ENCODE measurements at places on chromosomes 12 and 14.

- DNase-seq = no peak
Observed at GRCh38 chr12:6322969-6323339, 12.5 kb downstream of the PLEKHG6 start.

- DNase-seq = no peak
Observed at GRCh38 chr14:101758913-101759593, 2.5 kb upstream of the PPP2R5C start.

DNA sequence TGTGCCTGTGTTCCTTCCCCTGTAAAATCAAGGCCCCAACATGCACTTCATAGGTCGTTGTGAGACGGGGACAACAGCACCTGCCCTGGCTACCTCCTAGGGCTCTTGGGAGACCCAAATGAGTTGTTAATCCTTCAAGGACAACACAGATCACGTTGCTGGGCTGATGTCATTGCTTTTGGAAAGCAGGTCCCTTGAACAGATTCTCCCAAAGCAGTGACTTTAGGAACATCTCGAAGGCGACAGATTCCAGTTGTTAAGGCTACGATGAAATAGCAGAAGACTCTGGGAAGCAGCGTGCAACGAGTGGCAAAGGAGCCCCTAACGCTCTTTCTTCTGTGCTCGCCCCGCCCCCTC is 26.2 kb upstream of the MAP1LC3B2 start:
- no peak for DNase-seq

GRCh38 chr14:100422556-100423316 is 99.6 kb downstream of the SLC25A47 start:
- DNase-seq = no peak

GRCh38 chr12:122834104-122834920 is 945 bp upstream of the HIP1R start:
- DNase-seq = no peak

GRCh38 chr12:128337431-128338170 is 70.6 kb downstream of the TMEM132C start:
- DNase-seq = no peak

DNA sequence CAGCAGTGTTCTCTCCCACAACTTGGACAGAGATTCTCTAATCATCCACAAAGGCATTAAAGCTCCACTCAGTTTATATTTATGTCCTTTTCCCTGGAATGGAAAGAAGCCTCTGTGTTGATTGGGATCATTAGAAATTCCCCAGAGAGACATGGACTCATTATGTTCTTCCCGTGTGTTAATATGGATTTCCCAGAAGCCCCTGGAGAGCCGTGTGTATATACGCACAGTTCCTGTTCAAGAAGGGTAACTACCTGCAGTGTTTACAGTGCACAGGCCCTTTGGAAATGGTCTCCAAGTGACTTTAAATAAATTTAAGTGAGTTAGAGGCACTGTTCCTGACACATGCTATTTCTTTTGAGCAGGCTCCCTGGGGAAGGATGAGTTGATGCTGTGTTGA is 428.0 kb upstream of the TMTC1 start:
- no peak for DNase-seq

DNA sequence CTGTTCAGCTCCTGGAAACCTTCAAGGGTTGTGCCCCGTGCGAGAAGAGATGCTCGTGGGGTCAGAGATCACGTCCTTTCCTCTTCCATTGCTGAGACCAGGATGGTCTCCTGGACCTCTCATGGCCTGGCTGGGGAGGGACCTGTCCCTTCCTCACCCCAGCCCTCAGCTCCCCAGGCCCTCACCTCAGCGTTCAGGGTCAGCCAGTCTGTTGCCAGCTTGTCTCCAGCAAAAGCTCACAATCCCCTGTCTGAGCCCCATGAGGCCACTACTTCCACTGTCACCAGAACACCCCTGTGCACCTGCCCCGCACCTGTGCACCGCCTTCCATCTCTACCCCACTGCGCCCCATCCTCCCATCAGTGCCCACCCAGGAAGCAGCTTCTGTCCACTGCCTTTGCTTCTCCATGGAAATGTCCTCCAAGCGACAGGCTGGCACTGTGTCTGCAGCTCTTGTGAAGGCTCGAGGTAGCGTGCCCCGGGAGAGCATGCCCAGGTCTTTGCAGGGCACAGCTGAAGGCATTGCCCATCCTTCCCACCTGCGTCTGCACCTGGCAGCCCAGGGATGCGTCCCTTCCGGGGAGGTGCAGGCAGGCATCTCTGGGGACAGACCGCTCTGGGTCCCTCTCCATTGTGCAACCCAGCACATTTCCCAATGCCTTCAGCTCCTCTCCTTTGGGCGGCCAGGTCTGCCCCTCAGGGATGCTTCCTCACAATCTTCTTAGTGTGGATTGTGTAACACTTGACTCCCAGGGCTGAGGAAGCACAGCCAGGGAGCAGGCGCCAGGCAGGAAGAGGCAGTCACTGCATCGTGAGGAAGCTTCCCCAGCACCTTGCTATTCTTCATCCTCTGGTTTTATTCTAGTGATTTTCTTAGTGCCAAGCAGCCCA is 179.6 kb downstream of the ADGRD1 start:
- DNase-seq = no peak

DNA sequence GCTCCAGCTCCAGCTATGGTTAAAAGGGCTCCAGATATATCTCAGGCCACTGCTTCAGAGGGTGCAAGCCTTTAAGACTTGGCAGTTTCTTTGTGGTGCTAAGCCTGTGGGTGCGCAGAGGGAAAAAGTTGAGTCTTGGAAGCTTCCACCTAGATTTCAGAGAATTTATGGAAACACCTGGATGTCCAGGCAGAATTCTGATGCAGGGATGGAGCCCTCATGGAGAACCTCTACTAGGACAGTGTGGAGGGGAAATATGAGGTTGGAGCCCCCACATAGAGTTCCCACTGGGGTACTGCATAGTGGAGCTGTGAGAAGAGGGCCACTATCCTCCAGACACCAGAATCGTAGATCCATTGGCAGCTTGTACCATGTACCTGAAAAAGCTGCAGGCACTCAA is 69.9 kb downstream of the SDR9C7 start:
- no peak for DNase-seq

DNA sequence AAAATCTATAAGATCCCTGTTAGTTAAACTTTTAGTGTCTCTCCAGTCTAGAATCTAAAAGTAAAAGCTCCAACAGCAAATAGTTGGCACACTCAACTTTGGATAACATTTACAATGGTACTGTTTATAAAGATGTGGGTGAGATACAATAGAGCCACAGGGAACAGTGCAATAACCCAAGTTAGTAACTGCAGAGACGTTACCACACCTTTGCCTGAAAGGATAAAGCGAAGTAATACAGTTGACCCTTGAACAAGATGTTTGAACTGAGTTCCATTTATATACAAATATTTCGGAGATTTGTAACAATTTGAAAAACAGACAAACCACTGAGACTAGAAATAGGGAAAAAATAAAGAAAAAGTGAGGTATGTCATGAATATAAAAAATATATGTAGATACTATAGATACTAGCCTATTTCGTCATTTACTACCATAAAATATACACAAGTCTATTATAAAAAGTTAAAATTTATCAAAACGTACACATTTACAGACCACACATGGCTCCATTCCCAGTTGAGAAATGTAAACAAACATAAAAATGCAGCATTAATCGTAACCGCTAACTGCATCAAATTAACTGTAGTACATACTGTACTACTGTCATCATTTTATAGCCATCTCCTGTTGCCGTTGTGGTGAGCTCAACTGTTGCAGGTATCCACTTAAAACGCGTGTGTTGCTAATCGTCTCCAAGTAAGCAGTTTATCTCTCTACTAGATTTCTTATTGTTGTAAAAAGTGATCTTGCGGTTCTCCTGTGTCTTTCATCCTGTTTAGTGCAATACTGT is 56.5 kb upstream of the HIF1A start:
- no peak for DNase-seq

- DNase-seq = no peak
Observed at GRCh38 chr12:19298836-19299605, 140.3 kb upstream of the AEBP2 start.

DNA sequence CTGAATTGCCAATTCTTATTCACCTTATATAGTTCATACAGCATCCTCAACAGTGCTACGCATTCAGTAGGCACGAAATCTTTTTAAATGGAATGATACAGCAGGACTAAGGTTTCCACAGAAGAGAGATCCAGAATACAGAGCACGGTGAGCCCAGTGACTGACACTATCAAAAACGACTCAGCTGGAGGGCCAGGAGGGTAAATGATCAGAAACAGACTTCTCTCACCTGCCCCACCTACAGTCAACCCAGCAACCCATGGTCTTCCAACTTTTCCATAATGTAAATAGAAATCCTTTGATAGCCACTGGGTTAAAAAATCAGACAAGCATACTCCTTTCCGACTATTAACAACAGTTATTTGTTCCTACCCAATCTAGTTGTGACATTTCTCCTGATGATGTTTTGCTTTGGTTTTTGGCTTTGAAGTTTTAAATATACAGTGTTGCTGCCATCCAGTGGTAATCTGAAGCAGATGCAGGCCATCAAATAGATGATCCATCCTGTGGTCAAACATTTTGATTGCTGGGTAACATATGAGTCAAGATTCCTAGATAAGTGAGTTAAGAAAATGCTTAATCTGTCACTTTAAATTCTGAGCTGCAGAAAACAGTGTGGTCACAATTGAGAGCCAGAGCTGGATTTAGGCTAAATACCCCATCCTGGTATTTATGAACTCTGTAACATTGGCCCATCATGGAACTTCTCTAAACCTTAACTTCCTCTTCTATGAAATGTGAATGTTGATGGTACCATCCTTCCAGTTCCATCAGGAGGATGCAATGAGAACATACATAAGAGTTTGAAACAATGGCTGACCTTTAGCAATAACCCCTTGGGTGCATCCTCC is 42.0 kb downstream of the GPHB5 start:
- DNase-seq = no peak

- no peak for DNase-seq
Observed at GRCh38 chr14:95296966-95297365, 22.7 kb downstream of the CLMN start.

DNA sequence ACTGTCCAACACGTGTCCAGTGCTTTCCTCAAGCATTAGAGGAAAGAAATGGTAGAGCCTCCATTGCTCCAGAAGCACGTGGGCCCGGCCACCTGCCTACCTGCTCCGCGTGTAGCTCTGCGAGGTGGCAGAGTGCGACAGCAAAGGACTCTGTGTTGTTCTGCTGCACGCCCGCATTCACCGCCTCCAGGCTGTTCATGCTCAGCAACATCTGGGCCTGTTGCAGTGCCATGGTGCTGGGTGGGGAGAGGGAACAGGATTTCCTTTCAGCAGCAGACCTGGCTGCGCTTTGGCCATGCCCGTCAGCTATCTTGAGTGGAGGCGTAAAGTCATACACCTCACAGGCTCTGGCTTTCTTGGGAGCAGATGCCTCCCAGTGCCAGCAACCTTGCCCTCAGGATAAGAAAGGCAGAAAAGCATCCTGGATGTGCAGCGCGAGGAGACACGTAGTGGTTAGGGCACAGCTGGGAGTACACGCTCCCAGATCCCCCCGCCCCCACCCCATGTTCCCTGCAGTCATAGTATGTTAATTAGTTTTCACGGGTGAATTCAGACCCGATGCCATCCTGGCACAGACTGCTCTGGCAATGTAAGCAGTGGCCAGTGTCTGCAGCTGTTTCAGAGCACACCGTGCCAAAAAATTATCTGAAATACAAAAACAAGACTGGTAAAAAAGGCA is 25.1 kb downstream of the ANAPC5 start:
- no peak for DNase-seq

GRCh38 chr14:95023886-95024285 is 133.4 kb downstream of the DICER1 start:
- no peak for DNase-seq

GRCh38 chr12:57844709-57845477 is 1.6 kb downstream of the CTDSP2 start:
- DNase-seq = no peak

DNA sequence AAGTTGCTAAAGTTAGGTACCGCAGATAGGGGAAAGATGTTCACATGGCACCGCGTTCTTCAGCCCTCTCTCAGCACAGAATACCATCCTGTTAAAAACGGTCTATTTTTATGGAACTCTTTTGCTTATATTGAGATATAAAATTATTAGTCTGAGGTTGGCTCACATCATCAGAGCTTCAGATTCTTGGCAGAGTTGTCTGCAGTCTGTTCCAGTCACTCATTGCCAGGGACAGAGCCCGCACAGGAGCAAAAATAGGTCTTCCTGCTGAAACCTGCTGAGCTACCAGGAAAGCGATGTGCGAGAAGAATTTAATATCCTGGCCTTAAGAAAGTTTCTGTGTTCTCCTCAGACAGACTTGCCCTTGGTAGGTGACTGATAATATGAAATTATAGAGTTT is 249.8 kb downstream of the VRK1 start:
- DNase-seq = no peak

DNA sequence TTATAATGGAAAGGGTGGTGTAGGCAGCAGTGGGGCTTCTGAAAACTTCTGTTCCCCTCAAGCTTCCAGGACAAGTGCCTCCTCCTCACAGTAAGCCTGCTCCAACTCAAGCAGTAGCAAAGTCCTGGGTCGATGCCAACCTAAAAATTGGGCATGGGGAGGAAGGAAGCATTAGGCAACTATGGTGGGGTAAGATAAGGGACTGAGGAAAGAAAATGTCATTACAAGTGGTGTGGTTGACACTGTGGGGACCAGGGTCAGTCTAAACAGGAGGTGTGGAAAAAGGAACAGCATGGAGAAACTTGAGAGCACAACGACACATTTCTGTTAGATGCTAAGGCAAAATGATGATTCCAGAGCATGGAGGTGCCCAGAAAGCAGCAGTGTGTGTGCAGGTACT is 34.9 kb downstream of the WIF1 start:
- DNase-seq = no peak

- DNase-seq = no peak
Observed at GRCh38 chr12:128450810-128451209, 183.8 kb downstream of the TMEM132C start.

DNA sequence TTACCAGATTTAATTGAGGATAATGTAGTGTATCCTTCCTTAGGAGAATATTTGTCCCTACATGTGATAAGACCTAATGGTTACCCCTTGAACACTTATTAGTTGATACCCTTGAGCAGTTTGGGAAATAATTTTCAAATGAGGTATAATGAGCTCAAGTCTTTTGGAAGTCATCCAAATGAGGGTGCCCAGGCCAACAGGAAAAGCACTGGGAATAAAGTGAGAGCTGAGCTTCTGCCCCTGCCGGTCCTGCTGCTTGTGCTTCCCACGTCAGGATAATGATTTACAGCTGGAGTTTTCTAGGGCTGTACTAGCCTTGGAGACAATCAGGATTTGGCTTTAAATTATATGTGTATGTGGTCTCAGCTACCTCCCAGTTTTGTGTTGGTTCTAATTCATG is 178.8 kb upstream of the FRMD6 start:
- DNase-seq = no peak

DNA sequence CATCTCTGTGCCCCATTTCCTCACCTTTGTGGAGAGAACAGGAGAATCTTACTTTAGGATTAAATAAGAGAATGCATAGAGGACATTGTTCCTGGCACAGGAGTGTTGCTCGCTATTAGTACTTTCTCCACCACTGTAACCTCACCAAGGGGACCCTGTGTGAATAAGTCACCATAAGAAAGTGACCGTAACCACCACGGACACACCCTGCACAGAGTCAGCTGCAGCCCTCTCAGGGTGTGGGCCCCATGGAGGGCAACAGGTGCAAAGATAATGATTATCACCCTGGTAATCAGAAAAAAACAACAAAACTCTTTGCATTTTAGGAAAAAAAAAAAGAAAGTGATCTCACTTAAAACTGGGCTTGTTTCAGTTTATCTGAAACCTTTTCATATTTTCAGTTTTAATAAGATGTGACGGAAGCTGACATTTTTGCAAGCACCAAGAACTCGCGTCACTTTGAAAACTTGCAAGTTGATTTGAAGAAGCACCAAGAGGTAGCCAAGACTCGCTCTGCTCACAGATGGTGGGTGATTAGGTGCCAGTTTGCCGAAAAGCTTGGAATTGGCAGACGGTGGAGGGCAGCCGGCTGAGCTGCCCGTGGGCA is 87.0 kb upstream of the VRK1 start:
- DNase-seq = no peak

GRCh38 chr12:10753059-10753458 is 29.9 kb upstream of the YBX3 start:
- DNase-seq = no peak

Measured in stimulated activated CD8-positive, alpha-beta memory T cell treated with anti-CD3 and anti-CD28 coated beads, Interleukin-2, amount 100 ng/mL, for 1 hour (primary cell).